ENCODE measurements at places on chromosomes 6 and 20. TPM values are rescaled to one million over a fixed set of nuclear protein-coding genes. Genes with fewer than 3 reads are reported as not detected.
A peak's percentile ranks its signal among the peaks of the same experiment; 100 is the strongest.

GRCh38 chr6:156559162-156559690 lies 218.0 kb upstream of the ARID1B start:
- H3K4me1 ChIP-seq = peaks cover 10% of the 10 kb centered on the region
- H3K27ac ChIP-seq = no peak overlapping the region
- DNase-seq = no peak
- H3K27me3 ChIP-seq = no peaks in the 10 kb centered on the region
- no peaks in the 10 kb centered on the region for H3K36me3 ChIP-seq
- H3K4me3 ChIP-seq = no peak overlapping the region

GRCh38 chr20:10276878-10277580 lies 58.4 kb downstream of the SNAP25 start:
- no peaks in the 10 kb centered on the region for H3K36me3 ChIP-seq
- no peak overlapping the region for H3K4me3 ChIP-seq
- H3K27me3 ChIP-seq = no peaks in the 10 kb centered on the region
- DNase-seq = no peak

GRCh38 chr6:157561414-157561790 lies 180.4 kb downstream of the ZDHHC14 start:
- H3K4me1 ChIP-seq = peaks cover 12% of the 10 kb centered on the region
- no peak overlapping the region for H3K27ac ChIP-seq
- no peak for DNase-seq
- no peaks in the 10 kb centered on the region for H3K27me3 ChIP-seq

Gene NKAIN2
- not detected for polyA plus RNA-seq

DNA sequence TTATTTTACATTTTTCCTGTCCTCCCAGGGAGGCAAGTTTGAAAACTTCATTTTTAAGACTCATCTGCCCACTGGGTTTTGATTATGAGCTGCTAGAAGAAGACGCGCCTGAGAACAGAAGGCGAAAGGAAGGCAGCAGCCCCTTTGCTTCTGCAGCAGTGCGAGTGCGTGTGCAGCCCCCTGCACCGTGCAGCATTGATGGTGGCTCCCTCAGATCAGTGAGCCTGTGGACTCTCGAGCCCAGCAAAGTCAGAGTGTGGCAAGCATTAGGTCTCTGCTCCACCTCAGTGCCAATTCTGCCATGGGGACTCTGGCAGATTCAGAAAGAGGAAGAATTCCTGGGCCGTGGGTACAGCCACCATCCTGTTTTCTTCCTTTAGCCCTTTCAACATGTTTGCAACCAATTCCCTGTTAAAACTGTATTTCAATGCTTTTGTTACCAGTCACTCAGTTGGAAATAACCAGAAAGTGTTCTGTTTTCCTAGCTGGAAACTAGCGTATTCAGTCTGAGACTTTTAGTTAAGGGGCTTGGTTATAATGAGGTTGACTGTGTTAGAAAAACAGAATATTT lies 134.8 kb upstream of the OGFRL1 start:
- H3K36me3 ChIP-seq = no peaks in the 10 kb centered on the region
- no peaks in the 10 kb centered on the region for H3K27me3 ChIP-seq
- no peak overlapping the region for H3K4me3 ChIP-seq
- no peak overlapping the region for H3K27ac ChIP-seq

GRCh38 chr6:53294095-53294494 lies 54.7 kb downstream of the ELOVL5 start:
- no peaks in the 10 kb centered on the region for H3K27me3 ChIP-seq
- DNase-seq = no peak
- no peak overlapping the region for H3K27ac ChIP-seq

Gene TGM3
- polyA plus RNA-seq = not detected

Gene LY6G6C
- polyA plus RNA-seq = not detected

DNA sequence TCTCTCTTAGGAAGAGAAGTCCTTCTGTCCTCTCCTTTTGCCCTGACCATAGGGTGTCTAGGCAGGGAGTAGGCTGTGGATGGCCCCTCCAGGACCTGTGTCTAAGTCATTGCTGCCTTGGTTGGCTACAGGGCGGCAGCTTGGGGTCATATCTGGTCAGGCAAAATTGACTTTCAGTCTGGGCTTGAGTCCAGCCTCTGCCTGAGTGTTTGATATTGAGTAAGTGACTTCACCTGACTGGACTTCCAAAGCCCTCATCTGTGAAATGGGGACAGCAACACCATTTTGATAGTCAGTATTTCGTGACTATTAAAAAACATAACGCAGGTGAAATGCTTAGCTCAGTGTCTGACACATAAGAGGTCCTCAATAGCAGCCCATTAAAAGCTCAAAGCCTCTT lies 4.6 kb downstream of the TGM3 start:
- H3K4me1 ChIP-seq = peaks cover 64% of the 10 kb centered on the region
- no peaks in the 10 kb centered on the region for H3K27me3 ChIP-seq
- no peak overlapping the region for H3K4me3 ChIP-seq
- H3K36me3 ChIP-seq = no peaks in the 10 kb centered on the region
- DNase-seq = no peak

- no peak for DNase-seq
- no peaks in the 10 kb centered on the region for H3K4me1 ChIP-seq
- H3K36me3 ChIP-seq = no peaks in the 10 kb centered on the region
- H3K4me3 ChIP-seq = no peak overlapping the region
- no peak overlapping the region for H3K27ac ChIP-seq
Observed at GRCh38 chr6:39411465-39411864, 89.0 kb upstream of the KCNK16 start.

DNA sequence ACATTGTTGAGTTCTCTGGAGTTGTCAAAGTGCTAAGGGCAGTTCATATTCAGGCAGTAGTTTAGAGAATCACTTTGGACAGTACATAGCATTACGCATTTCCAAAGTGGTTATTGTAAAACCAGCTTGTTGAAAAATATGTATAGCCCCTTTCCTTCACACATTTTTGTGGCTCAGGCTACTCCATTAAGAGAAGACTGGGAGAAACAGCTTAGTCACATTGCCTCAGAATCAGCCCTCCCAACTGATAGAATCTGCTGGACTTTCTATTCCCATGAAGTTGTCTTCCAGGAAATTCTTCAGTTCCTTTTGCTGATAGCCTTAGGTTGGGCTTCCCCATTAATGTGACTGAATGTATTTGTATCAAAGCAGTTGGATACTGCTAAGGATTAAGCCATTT lies 39.5 kb upstream of the HDGFL1 start:
- DNase-seq = no peak
- H3K27me3 ChIP-seq = no peaks in the 10 kb centered on the region
- H3K4me1 ChIP-seq = no peaks in the 10 kb centered on the region
- no peak overlapping the region for H3K4me3 ChIP-seq

- no peaks in the 10 kb centered on the region for H3K27me3 ChIP-seq
- no peak overlapping the region for H3K27ac ChIP-seq
- H3K36me3 ChIP-seq = peaks cover 13% of the 10 kb centered on the region
- DNase-seq = no peak
- H3K4me1 ChIP-seq = no peaks in the 10 kb centered on the region
Observed at GRCh38 chr6:118565311-118565960, 17.3 kb downstream of the PLN start.

DNA sequence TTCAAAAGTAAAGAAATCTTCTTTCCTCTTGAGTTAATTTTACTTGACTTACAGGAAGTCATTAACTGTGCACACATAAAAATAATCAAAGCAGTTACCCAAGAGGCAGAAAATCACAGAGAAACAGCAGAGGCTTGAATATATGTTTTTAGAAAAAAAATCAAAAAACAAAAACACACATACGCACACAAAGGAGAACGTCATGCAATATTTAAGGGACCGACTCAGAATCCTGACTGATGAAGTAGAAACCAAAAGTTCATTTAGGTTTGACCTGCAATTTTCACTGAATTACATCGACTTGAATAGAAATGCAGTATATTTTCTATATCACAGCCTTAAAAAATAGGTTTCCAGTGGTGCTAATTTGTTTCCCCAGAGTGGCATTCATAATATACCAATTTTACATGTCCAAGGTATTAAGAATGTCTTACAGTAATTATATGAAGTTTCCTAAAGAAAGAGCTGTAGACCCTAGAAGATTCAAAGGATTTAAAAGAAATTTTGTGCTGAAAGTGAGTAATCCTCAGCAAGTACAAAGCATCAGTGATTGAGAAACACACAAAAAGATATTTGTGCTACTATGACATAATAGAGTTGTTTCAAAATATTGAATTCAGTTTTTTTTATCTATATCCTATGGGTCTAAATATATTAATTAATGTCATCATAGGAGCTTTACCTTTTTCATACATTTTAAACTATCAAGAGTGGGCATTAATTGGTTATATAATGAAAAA lies 358.5 kb upstream of the RUNX2 start:
- H3K4me3 ChIP-seq = no peak overlapping the region
- H3K36me3 ChIP-seq = no peaks in the 10 kb centered on the region
- H3K27me3 ChIP-seq = no peaks in the 10 kb centered on the region
- H3K4me1 ChIP-seq = no peaks in the 10 kb centered on the region
- DNase-seq = no peak

DNA sequence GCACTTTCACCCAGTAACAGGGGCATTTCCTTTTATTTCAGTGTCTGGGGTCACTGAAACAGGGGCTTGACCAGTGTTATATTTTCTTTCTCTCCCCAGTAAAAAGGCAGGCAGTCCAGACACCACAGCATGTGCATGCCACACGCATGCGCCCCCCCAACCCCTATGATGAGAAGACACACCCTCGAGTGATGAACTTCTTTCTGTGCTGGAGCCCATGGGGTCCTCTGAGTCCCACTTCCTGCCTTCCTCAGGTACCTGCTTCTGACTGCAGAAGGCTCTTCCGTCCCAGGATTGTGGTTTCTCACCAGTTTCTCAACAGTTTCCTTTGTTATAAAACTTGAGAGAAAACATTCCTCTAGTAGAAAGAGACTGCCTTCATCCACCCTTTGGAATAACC lies 45.7 kb upstream of the TMEM181 start:
- no peak for DNase-seq
- no peak overlapping the region for H3K4me3 ChIP-seq
- H3K27ac ChIP-seq = no peak overlapping the region
- peaks cover 3% of the 10 kb centered on the region for H3K4me1 ChIP-seq
- no peaks in the 10 kb centered on the region for H3K36me3 ChIP-seq

DNA sequence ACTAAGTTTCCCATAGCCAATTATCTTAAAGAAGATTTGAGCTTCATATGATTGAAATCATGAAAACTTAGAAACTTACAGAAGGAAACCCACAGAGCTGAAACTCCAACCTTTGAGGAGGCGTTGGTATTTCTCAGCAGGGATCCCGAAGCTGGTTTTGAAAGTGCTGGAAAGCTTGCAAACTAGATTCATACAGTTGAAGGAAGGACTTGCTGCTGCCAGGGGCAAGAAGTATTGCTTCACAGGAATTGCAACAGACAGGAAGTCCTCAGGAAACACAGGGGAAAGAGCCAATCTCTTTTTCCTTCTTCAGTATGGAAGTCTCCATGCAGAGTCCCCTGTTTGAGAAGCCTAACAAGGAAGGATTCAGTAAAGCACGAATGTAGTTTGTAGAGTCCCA lies 419.7 kb downstream of the CD109 start:
- H3K27ac ChIP-seq = no peak overlapping the region
- H3K4me1 ChIP-seq = no peaks in the 10 kb centered on the region
- DNase-seq = no peak
- no peaks in the 10 kb centered on the region for H3K36me3 ChIP-seq

- no peak for DNase-seq
- H3K27me3 ChIP-seq = no peaks in the 10 kb centered on the region
- peak overlapping the region; percentile 86 for H3K27ac ChIP-seq
- H3K36me3 ChIP-seq = peaks cover 17% of the 10 kb centered on the region
Observed at GRCh38 chr20:31573555-31574321, 31.4 kb upstream of the ID1 start.

GRCh38 chr20:796921-797320 lies 28.6 kb upstream of the SLC52A3 start:
- DNase-seq = no peak
- H3K27ac ChIP-seq = no peak overlapping the region
- no peak overlapping the region for H3K4me3 ChIP-seq
- no peaks in the 10 kb centered on the region for H3K27me3 ChIP-seq

- H3K36me3 ChIP-seq = no peaks in the 10 kb centered on the region
- H3K27me3 ChIP-seq = no peaks in the 10 kb centered on the region
- no peaks in the 10 kb centered on the region for H3K4me1 ChIP-seq
- no peak for DNase-seq
Observed at GRCh38 chr20:1300083-1300840, 28.7 kb downstream of the SDCBP2 start.

Gene TUBB2A
- polyA plus RNA-seq = 4.2 TPM

Gene BPIFB1
- not detected for polyA plus RNA-seq

Measured in CD14-positive monocyte (primary cell).